Kidney capillary endothelial cell (primary cell): ENCODE measurements at places on chromosomes 11 and 22.

GRCh38 chr22:42926104-42926503, 69.0 kb upstream of the ARFGAP3 start:
- no peak for DNase-seq

- no peak for DNase-seq
These were observed 12.4 kb upstream of the SERPIND1 start for GRCh38 chr22:20761536-20761935.

- DNase-seq = no peak
These were observed 287.9 kb upstream of the MPPED2 start for GRCh38 chr11:30873924-30874610.

GRCh38 chr11:124970925-124971324, 16.9 kb downstream of the CCDC15 start:
- DNase-seq = no peak

GRCh38 chr11:112932593-112932992, 28.6 kb upstream of the NCAM1 start:
- no peak for DNase-seq

- DNase-seq = no peak
These were observed 100.7 kb downstream of the MAML2 start for GRCh38 chr11:96242191-96242847.

DNA sequence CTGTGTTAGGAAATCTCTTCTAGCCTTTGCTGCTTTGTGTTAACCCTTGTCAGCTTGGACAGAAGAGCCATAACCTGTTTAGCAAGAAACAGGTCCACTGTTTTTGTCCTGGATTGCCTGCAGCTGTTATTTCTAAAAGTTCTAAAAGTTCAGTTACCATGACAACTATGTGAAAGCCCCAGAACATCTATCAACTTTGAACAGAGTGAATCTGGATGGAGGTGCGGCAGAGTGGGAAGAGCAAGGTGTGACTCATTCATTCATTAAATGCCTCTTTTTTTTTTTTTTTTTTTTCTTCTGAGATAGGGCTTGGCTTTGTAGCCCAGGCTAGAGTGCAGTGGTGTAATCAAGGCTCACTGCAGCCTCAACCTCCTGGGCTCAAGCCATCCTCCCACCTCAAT, 50.5 kb downstream of the RBX1 start:
- DNase-seq = no peak

- DNase-seq = no peak
These were observed 5.3 kb downstream of the EXPH5 start for GRCh38 chr11:108588287-108588686.

DNA sequence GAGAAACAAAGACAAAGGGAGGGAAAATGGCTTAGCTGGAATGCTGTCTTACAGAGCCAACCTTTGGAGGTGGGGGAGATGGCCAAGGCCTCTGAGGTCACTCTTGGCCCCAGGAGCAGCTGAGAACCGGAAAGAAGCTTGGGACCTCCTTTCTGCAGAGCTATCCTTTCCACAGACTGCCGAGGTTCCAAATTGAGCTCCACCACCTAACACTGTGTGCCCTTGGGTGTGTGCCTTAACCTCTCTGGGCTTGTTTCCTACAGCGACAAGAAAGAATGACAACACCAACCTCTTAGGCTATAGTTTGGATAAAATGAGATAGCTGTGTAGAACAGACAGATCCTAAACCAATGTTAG, 23.2 kb downstream of the RTN4RL2 start:
- DNase-seq = no peak

DNA sequence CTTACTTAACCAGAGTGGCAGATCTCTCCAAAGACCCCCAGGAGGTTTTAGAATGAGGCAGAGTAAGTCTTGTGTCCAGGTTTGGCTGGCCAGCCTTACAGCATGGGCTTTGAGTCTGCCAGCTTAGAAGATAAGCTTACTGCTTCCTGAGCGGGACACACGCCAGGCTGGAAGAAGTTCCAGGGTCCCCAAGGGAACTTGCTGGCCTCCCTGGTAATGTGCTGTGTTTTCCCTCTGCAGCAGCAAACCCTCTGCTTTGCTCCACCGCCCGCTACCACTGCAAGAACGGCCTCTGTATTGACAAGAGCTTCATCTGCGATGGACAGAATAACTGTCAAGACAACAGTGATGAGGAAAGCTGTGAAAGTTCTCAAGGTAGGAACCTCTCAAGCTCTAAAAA, 154.2 kb downstream of the LDLRAD3 start:
- no peak for DNase-seq

- DNase-seq = no peak
These were observed 260.9 kb downstream of the KIRREL3 start for GRCh38 chr11:126739499-126740145.

DNA sequence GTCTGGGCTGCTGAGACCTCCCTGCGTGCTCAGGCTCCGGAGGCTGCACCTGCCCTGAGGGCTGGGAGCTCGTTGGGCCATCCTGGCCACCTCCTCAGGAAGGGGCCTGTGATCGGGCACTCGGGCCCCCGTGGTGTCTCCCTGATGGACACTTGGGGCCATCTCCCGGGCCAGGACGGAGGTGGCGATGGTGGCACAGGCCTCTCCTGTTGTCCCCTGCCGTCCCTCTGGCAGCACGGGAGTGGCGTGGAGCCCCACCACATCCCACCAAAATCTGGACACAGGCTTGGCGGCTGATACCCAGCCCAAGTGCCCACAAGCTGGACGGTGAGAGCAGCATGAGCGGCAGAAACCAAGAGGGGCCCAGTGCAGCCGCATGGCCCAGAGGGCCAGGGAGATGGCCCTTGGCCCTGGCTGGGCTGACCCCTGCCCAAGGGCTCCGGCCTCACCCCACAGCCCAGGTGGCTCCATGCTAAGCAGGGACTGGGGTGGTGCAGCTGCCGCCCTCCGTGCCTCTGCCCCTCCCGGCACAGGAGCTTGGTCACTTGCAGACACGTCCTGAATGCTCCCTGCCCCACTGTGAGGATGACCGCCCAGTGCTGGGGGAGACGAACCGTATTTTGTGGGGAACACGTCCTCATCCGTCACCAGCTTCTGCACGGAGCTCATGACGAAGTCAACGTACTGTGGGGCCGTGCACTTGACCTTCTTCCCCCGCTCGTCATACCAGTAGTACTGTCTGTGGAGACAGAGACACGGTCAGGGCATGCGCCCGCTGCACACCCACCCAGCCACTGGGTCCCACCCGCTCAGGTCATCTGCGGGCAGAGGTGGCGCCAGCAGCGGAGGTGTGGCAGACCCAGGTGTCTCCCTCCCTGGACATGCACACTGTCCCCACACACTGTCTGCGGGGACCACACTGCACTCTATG, 15.6 kb downstream of the MOB2 start:
- no peak for DNase-seq

- DNase-seq = no peak
These were observed 670 bp downstream of the MAPK8IP1 start for GRCh38 chr11:45885921-45886721.

- no peak for DNase-seq
These were observed 1.0 kb downstream of the SFI1 start for GRCh38 chr22:31497148-31497938.

DNA sequence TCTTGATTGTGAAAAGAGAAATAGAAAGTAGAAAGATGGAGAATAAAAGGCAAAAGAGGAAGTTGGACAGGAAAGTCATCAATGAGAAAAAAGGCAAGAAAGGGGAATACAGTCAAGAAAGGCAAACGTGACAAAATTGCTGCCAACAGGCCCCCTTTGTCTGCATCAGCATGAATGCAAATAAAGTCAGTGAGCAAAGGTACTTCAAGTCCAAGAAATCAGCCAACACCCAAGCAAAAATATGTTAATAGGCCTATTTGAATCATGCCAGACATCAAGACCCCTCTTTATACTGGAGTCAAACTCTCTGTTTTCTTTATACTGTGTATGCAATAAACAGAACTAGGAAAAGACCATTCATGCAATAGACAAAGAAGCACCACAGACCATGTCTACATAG, 34.3 kb downstream of the GUCY1A2 start:
- no peak for DNase-seq

- DNase-seq = no peak
These were observed 251.6 kb downstream of the TBC1D22A start for GRCh38 chr22:47013861-47014635.

DNA sequence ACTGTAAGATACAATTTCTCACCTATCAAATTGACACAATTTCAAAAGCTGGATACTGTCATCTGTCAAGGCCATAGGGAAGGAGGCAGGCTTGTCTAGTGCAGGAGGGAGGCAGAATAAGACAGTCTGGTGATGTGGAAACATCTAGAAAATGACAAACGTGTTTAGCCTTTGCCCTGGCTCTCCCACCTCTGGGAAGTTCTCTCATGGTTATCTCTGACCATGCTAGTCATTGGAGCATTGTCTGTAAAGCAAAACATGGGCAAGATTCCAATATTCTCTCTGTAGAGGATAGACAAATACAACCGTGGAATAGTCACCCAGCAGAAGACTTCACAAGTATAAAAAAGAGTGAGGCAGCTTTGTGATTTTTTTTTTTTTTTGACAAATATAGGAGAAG, 9.1 kb upstream of the SERHL2 start:
- DNase-seq = no peak

- DNase-seq = no peak
These were observed 41.8 kb downstream of the CCDC81 start for GRCh38 chr11:86416494-86416893.

DNA sequence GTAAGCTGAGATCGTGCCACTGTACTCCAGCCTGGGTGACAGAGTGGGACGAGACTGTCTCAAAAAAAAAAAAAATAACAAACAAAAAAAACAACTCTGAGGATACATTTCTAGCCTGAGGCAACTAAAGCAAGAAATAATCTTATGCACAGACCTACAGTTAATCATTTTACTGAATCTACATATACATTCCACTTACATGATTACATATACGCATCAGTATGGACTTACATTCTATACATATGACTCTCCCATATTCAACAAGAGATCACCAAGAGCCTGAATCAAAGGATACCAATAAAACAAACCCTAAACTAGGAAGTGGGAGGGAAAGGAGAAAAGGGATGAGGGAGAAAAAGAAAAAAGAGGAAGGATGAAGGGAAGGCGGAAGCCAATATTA, 1.1 kb downstream of the ALG8 start:
- no peak for DNase-seq

GRCh38 chr11:1231396-1232020, 8.6 kb downstream of the MUC5B start:
- DNase-seq = no peak

DNA sequence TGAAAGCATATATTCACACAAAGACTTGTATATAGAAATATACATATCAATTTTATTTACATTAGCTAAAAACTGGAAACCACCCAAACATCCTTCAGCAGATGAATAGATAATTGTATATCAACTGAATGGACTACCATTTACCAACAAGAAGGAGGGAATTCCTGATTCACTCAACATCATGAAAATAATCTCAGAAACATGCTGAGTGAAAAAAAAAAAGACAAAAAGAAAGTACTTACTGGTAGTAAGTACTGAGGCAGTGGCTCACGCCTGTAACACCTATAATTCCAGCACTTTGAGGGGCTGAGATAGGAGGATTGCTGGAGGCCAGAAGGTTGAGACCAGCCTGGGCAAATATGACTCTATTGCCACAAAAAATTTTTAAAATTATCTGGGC, 7.4 kb upstream of the IPO7 start:
- no peak for DNase-seq

GRCh38 chr11:35878741-35879140, 65.1 kb upstream of the LDLRAD3 start:
- DNase-seq = no peak

DNA sequence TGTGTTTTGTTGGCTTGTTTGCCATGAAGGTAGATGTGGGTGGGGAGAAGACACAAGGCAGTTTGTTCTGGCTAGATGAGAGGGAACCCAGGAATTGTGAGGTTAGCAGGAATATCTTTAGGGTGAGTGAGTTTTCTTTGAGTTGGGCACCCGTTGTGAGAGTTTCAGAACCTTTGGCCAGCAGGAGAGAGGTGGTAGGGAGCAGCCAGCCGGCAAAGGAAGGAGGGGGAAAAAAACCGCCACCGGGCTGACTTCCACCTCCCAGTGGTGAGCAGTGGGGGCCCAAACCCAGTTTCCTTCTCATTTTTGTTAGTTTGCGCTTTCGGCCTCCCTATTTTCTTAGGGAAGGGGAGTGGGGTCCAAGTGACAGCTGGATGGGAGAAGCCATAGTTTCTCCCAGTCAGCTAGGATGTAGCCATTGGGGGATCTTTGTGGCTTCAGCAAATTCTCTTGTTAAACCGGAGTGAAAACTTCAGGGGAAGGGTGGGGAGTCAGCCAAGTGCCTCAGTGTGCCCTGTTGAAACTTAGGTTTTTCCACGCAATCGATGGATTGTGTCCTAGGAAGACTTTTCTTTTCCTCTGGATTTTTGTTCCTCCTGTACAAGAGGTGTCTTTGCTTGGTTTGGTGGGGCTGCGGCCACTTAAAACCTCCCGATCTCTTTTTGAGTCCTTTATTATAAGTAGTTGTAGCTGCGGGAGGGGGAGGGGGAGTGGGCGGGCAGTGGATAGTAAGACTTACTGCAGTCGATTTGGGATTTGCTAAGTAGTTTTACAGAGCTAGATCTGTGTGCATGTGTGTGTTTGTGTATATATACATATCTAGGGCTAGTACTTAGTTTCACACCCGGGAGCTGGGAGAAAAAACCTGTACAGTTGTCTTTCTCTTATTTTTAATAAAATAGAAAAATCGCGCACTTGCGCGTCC, 1.1 kb upstream of the GCAT start:
- DNase-seq = no peak

- DNase-seq = no peak
These were observed 4.8 kb downstream of the POU2F3 start for GRCh38 chr11:120244476-120245365.

DNA sequence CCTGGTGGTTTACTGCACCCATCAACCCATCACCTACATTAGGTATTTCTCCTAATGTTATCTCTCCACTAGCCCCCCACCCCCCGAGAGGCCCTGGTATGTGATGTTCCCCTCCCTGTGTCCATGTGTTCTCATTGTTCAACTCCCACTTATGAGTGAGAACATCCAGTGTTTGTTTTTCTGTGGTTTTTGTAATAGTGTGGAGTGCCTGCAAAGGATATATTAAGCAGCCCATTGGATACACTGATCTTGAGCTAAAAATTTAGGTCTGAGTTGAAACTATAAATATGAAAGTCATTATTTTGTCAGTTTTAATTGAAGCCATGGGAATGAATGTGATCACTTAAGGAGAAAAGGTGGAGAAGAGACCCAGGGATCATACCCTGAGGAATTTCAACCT, 23.0 kb downstream of the MRPL48 start:
- no peak for DNase-seq

DNA sequence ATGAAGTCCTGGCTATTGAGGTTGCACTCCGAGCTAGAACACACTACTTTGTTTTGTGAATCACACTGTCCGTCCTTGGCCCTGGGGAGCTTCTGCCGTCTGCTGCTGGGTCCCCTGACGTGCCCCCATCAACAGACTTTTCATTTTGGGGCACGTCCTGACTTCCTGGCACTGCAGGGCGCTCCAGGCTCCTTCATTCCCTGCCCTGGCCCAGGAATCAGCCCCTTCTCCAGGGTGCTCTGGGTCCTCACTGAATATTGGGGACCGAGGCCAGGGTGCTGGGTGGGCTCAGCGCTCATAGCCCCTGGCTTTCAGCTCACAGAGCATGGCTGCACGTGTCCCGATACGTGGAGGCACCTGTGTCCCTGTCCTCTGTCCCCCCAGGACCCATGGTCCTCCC, 22.2 kb downstream of the TSPAN4 start:
- DNase-seq = no peak
